ENCODE measurements at places on chromosomes 3 and 15. TPM values are rescaled to one million over a fixed set of nuclear protein-coding genes. Genes with fewer than 3 reads are reported as not detected.

Gene ADCY5
- 0.56 TPM for total RNA-seq

Gene ADIPOQ
- total RNA-seq = not detected

Gene SLC9C1
- total RNA-seq = not detected

Gene FAN1
- 15.0 TPM for total RNA-seq

Gene SAMD7
- not detected for total RNA-seq

Gene HES1
- 8.3 TPM for total RNA-seq

Gene SELENOK
- 37.1 TPM for total RNA-seq

DNA sequence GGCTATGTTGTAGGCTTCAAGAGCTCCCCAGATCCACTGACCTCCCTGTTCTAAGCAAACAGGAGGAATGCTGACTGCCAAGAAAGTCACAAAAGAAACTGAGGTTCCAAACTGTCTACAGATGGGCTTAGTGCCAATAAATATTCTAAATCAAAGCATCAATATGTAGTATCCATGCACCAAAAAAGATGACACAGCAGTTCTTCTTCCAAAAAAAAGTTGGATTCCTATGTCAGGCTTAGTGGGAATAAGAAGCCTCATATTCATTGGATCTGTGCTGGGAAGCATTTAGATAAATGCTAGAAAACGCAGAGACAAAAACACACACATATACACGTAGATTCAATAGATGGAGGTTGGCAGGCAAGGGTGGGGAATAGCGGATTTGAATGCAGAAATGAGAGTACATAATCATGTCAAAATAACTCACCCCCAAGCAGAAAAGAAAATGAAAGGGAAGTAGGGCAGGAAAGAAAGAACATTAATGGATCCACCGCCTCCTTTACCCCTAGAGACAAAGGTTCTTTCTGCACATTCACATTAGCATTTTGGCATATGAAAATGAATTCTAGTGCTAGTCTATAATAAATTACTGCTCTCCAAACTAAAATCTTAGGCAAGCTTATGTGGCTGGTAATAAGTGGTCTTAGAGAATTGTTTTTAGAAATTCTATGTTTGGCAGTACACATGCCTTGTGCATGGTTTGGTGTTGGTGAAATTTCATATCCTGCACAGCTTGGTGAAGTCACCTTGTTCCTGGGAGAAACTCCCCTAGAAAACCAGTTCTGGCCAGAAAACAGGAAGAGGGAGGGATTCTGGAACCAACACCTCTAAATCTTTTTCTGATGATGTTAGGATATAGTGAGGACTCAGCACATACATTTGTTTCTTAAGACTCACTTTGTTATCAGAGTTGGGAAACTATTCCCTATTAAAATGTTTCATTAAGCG is 283.4 kb downstream of the LSAMP start:
- DNase-seq = peak; percentile 10

DNA sequence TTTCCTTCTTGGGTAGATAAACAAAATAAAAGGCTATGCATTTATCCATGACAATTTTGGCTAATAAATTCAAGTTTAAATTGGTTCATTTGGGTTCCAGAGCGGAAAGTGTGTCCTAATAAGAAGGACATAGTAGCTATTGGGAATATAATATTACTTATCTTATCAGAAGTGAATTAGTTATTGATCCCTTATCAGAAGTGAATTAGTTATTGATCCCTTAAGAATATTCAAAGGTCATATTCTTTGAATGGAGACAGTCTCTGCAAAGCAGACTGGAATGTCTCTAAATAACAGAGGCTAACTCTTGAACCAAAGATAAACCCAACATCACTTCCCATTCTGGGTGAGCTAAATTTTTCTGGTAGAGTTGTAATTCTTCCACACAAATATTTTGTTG is 290.7 kb upstream of the BCHE start:
- no peak for DNase-seq

GRCh38 chr15:68425428-68426060 is 6.4 kb downstream of the ITGA11 start:
- no peak for DNase-seq

DNA sequence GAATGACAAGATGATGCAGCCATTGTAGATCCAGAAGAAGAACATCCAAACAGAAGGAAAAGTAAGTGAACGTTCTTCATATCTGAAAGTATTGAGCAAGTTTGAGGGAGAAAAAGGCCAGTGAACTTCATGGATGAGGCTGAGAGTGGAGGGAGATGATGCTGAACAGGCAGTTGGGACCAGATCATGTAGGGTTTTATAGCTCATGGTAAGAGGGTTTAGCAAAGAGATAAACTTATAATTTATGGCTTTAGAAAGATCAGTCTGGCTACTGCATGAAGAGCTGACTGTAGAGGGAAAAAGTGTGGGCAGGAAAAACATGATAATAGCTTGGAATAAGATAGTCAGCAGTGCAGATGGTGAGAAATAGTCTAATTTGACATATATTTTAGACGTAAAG is 192.6 kb upstream of the LPP start:
- DNase-seq = no peak

GRCh38 chr3:3160826-3161225 is 18.7 kb downstream of the CRBN start:
- no peak for DNase-seq

- DNase-seq = no peak
Observed at GRCh38 chr3:151789853-151790463, 24.0 kb upstream of the AADAC start.

DNA sequence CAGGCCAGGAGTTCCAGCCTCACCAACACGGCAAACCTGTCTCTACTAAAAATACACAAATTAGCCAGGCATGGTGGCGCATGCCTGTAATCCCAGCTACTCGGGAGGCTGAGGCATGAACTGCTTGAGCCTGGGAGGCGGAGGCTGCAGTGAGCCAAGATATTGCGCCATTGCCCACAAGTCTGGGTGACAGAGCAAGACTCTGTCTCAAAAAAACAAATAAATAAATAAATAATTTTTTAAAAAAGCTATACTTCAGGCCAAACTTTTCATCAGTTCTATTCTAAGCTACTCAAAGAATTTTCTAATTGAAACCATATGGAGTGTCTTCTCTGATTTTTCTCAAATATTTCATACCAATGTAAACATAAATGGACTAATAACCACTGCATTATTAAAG is 43.5 kb downstream of the PHC3 start:
- no peak for DNase-seq

- peak; percentile 72 for DNase-seq
Observed at GRCh38 chr3:66441129-66441528, 59.7 kb downstream of the LRIG1 start.

DNA sequence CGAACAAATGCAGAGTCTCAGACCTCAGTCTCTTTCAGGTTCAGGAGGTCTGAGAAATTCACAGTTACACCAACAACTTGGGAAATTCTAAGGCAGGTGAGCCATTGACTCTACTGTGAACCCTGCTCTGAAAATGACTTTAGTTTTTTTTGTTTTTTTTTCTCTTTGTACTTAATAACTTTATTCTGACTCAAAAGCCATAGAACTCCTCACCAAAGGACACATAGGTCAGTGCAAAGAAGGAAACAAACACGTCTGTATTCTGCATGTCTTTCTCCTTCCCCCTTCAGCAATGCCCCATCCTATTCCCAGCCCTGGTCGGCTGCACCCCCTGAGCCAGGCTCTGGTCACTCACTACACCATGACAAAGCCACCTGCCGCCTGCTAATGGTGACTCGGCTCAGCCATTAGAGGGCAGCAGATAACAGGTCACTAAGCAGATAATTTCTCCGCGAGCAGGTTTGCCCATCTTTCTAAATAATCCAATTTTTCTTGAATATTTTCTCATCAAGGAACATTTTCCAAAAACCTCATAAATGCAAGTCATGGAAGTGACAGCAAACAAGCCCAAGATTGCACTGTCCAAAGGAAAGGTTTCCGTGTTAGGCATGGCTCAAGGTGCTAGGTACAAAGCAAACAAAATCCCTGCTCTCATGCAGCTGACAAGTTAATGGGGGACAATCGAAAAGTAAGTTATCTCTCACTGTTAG is 37.7 kb downstream of the TM4SF4 start:
- DNase-seq = peak; percentile 72

- no peak for DNase-seq
Observed at GRCh38 chr3:111676211-111677006, 81.3 kb upstream of the ZBED2 start.

DNA sequence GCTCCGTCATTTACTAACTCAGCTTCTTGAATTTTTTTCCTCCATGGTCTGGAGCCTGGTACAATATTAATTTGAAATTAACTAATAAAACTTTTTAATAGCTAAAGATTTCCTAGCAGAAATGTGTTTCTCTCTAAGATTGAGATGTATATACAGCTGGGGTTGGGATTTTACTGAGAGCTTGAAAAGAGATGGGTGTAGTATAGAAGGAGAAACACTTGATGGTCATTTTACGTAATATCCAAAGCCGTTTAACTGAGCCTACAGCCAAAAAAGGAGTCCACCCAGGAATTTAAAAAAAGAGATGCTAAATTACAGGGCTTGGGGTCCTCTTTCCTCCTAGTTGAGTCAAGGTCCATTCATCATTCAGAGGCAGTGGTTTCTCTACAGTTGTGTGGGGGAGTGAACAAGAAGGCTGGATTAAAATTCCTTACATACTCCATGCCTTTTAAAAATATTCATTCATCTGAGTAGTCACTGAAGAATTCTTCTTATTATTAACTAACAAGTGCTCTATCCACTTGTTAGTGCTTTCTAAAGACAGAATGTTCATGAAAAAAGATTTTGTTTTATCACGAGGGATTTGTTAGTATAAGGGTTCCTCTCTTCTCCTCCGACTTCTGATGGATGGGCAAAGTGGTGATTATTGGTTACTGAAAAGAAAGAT is 255.3 kb upstream of the IL12A start:
- DNase-seq = peak; percentile 88

GRCh38 chr3:56123487-56123886 is 344.8 kb downstream of the ERC2 start:
- no peak for DNase-seq

- DNase-seq = no peak
Observed at GRCh38 chr15:61380270-61380669, 151.2 kb upstream of the RORA start.

DNA sequence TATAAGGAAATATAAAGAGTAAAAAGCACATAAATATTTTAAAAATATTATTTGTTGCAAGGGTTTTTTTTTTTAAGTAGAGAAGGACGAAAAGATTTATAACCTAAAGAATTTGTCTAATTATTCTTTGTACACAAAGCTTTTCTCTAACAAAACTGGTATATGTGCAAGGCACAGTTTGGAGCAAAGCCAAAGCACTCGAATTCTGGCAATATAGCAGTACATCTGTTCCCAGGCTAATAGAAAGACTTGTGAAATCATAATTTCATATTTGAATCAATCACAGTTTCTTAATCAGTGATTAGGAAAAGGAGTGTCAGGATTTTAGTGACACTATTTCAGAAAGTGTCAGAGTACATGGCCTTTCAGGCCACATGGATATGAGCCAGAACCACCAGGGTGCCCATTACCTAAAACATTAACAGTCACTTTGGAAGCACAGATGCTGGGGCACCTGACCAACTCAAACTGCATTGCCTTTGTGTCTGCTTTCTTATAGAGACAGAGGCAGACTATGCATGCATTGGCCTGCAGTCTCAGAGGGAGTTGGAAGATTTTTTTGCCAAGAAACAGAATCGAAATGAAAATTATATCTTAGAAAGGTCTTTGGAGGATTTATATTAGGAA is 651.8 kb upstream of the SGO1 start:
- no peak for DNase-seq

DNA sequence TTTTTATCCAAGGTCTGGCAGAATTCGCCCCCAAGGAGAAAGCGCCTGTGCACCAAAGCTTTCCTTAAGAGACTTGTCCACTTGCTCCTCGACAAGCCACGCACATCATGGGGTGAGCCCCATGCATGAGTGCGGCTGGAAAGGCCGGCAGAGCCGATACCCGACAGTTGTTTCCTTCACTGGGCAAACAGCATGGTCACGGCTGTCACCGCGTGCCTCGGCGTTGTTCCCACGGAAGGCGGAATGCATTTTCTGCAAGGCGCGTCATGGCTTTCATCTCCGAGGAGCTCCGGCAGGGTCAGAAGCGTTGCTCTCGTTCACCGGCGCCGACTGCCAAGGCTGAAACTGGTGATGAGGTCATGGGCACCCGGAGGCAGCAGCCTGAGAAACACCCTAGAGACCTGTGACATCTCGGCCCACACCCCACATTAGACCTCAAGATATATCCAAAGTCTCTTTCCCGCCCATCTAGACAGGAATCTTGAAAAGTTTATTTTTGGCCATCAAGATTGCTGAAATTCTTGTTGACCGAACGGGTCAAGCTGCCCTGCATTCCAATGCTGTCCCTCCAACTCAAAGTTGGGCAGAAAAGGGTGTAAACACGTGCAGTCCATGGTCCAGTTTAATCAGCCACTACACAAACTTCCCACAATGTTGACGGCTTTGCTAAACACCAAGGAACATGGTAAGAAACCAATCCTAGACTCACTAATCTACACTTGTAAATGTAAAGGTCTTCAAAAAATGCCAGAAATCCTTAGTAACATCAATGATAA is 604 bp upstream of the TJP1 start:
- DNase-seq = peak; percentile 83

DNA sequence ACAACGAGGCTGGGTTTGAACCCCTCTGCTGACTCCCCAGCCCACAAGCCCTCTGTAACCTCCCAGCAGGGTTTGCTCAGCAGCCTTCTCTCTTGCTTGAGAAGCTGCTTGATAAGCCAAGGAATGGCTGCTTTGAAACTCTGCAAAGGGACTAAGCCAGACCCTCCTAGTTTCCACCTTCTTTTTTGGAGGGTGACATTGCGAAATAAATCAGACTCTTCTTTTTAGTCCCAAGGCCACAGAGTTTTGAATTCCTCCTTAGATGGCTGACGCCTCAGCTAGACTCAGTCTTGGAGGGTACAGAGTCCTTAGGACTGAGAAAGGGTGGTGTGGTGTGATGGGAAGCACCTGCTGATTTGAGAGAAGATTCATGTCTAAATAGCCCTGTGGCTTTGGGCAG is 1.2 kb downstream of the TGM4 start:
- DNase-seq = no peak
